ENCODE measurements at places on chromosomes 6 and 20.

DNA sequence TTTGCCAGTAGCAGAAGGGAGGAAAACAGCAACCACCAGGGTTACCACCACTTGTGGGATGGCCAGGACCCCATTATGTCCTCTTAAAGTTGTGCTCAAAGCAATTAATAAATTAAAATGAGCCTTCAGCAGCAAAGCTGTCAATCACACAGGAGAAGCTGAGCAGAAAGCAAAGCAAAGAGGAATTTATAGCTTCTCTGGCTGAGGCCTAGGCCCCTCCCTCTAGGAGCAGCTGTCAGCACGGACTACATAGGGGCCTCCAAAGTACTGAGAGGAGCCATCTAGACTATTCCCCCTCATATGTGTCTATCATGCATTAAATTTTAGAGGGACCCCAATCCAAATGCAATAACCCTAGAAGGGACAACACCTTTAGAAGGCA, 6.4 kb downstream of the CCND3 start:
- DNase-seq: no peak

DNA sequence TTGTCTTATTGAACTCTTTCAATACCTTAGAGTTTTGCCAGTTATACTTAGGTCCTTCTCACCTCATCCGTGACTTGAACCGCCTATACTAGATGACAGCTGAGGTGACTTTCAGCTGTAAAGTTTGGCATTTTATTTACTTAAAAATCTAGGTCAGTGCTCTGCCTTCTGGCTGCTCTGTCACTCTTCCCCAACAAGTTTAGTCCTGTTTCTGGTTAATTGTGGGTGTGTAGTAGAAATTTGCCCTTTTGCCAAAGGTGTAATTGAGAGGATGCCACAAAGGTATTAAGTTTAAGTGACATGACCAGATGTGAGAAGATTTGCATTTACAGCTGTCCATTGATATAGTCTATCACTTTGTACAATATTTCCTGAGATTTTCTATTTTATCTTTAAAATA, 106.2 kb downstream of the FARS2 start:
- no peak for DNase-seq

- DNase-seq: no peak
These were observed 19.4 kb downstream of the MAP3K5 start for GRCh38 chr6:136772685-136773472.

- DNase-seq: no peak
These were observed 58.3 kb downstream of the TCP11 start for GRCh38 chr6:35082733-35083403.

DNA sequence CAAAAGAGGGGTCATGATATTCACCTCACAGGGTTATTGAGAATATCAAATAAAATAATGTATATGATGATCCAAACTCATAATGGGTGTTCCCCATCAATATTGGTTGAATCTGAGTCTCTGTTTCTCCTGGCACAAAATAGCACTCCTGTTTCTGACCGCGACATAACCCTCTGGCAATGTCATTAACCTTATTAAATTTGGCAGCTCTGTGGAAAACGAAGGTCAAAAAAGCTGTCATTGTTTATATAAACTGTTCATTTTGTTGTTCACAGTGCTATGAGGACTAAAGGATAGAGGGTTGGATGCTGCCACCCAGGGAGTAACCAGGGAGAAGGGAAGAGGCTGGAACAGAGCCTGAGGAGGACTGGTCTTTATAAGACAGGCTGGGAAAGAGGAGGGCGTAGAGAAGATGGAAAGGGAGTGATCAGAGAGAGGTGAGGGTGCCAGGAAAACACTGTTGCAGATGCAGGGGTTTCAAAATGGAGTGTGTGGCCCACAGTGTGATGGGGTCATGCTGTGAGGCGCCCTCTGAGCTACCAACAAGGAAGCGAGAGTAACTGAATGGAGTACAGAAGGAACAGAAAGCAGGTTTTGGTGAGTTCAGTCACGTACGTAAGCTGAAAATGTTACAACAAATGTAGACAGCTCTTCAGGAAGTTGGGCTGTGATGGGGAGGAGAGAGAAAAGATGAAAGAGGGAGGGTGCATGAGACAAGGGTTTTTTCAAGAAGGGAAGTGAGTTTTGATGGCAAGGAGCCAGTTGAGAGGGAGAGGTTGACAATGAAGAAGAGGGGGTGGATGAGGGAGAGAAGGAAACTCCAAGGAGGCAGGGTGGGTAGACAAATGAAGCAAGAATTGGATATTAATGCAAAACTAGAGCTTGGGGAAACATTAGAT, 251.6 kb upstream of the TAB2 start:
- DNase-seq: no peak

- no peak for DNase-seq
These were observed 318.6 kb upstream of the PRDM1 start for GRCh38 chr6:105767541-105767940.

- DNase-seq: no peak
These were observed 171.3 kb upstream of the AGPAT4 start for GRCh38 chr6:161445021-161445799.
